ENCODE measurements at places on chromosomes 5 and 9.

GRCh38 chr5:100469767-100470166 lies 65.4 kb upstream of the FAM174A start:
- no peak for DNase-seq

GRCh38 chr9:135555910-135556309 lies 5.6 kb upstream of the PAEP start:
- no peak for DNase-seq

DNA sequence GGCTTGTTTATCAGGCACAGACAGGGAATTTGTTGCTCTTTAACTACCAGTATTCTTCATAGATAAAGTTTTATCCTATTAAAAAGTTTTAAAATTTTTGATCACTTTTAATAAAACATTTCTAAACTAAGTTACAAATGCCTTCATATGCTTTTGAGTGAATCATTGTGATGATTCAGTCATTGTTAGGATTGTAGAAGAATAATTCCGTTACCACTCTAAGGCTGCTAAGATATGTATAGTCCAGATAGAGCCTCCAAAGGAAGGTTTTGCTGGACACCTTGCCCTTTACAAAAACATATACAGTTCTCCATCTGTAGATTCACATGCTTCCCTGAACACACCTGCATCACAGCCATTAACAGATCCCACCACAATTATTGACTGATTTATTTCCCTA lies 233.7 kb downstream of the SPOCK1 start:
- no peak for DNase-seq

DNA sequence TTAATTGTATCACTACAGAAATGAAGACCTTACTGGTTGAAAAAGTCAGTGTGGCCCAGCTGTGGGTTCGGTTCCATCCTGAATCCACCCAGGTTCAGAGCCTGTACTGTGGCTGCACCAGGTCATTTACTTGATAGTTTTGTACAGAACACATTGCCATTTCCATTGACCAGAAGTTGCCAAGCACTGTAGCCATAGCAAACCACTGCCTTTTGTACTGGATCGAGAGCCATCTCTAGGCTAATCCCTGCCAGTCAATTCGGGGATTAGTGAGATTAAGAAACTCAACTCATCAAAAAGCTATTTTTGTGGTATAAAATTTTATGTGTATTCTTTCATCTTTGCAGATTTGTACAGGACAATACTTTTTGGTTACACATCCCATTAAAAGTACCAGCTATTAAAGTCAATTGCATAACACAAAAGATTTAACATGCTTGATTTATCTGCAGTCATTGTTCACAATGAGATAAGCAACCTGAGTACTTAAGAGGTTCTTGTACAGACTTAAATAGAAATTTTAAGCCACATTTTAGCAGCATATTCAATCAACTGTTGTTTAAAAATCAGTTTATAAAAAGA lies 108.5 kb upstream of the OTULINL start:
- DNase-seq = no peak

DNA sequence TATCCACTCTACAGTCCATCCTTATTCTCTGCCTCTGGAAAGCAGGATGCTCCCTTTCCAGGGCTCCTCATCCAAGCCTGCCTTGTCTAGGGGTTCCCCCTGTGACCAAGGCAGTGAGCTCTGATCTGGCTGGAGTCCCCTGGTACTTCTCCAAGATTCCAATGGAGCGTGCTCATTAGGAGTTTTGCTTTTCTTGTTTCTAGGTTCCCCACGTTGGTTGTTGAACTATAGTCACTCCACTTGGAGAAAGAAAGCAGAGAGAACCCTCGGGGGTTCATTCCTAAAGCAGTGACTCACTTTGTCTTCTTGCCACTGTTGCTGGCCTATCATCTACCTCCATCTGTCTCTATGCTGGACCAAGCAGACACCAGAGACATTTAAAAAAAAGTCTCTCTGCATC lies 192.6 kb downstream of the TLE4 start:
- no peak for DNase-seq

GRCh38 chr5:108167174-108167573 lies 214.7 kb downstream of the FBXL17 start:
- DNase-seq = no peak

- DNase-seq = no peak
Measured at GRCh38 chr9:93262537-93263310, 78.8 kb downstream of the WNK2 start.

- DNase-seq = no peak
Measured at GRCh38 chr9:137275588-137276472, 1.7 kb upstream of the TOR4A start.

DNA sequence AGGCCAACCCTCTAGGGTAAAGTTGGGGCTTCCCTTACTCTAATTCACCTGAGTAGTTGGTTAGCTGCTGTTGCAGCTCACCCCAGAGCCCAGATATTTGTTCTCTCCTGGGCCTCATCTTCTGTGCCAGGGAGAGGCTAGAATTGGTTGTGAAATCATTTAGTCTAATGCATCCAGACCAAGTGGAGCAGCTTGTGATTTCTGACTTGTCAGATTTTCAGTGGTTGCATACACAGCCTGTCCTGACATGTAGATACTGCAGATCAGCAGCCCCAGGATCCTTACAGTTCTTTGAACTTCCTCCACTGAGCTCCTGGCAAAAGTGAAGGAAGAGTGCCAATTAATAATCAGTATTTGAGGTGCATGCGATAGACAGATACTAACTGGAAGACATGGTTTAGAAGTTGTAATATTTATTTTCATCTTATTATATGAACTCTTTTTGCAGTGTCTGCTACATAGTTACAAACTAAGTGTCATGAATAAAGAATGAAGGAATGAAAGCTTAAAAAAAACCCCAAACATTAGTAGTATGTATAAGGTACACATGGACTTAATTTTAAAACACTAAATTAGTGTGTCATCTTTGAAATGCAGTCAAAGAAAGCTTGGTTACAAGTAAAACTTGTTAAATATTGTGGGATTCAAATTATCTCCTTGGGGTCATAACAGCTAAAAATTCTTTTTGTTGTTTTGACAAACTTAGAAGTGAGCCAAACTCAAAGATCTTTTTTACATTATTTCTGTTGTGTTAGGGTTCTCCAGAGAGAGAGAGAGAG lies 128.5 kb downstream of the VPS13A start:
- no peak for DNase-seq

DNA sequence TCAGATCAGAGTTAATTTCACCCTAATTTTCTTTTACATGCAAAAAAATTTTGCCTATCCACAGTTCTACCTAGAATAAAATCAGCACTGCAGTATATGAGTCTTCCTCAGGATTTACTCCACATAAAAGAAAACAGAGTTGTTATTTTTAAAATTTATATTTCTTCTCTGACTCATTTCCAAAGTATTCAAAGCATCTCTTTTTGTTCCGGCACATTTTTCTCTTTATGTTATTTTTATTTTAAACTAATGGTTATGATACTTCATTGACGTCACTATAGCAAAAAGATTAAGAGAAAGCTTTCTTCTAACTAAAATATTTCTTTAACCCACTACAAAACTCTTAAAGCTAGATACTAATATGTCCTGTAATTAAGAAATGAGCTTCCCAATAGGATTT lies 590.4 kb downstream of the PRELID2 start:
- DNase-seq = no peak

GRCh38 chr5:7876867-7877266 lies 7.9 kb downstream of the MTRR start:
- peak; percentile 21 for DNase-seq

GRCh38 chr9:137544176-137544760 lies 5.9 kb downstream of the PNPLA7 start:
- no peak for DNase-seq

DNA sequence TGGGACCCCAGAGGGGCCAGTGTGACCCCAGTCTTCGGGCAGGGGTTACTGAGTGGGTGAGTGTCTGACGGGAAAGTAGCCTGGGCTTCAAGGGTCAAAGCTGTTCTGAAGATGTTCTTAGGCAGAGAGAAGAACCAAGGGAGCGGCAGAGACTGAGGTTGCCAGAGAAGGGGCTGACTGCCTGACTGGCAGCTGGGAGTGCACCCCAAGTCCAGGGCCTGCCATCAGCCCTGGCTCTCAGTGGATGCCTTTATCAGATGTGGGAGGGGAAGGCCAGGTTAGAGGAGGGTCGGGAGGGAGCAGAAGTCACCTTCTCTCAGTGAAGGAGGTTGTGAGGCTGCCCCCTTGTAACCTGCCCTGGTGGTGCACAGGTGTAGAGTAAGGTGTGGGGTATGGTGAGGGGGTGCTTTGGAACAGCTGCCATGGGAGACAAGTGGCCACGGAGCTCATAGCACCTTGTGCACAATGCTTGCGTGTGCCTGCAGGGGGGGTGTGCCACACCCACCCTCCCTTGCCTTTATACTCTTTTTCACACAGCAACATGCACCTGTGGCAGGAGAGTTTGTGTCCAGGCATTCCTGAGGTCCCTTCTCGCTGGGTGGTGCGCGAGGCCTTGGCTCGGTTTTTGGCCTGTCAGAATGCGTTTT lies 18.9 kb downstream of the RALGPS1 start:
- DNase-seq = no peak

GRCh38 chr5:98772415-98773213 lies 849 bp upstream of the RGMB start:
- peak; percentile 69 for DNase-seq

GRCh38 chr5:154273963-154274827 lies 83.7 kb downstream of the GALNT10 start:
- no peak for DNase-seq

GRCh38 chr9:89743573-89744254 lies 138.9 kb downstream of the GADD45G start:
- peak; percentile 79 for DNase-seq

DNA sequence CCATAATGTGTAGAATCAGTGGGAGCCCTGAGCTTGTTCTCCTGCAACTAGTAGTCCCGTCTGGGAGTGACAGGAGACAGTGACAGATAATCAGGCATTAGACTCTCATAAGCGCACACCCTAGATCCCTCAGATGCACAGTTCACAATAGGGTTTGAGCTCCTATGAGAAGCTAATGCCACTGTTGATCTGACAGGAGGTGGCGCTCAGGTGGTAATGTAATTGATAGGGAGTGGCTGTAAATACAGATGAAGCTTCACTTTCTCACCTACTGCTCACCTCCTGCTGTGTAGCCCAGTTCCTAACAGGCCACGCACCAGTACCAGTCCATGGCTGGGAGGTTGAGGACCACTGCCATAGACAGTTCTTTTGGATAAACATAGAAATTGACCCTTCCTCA lies 188.7 kb downstream of the ROR2 start:
- no peak for DNase-seq

- DNase-seq = no peak
Measured at GRCh38 chr9:29100762-29101161, 1527.5 kb upstream of the C9orf72 start.

DNA sequence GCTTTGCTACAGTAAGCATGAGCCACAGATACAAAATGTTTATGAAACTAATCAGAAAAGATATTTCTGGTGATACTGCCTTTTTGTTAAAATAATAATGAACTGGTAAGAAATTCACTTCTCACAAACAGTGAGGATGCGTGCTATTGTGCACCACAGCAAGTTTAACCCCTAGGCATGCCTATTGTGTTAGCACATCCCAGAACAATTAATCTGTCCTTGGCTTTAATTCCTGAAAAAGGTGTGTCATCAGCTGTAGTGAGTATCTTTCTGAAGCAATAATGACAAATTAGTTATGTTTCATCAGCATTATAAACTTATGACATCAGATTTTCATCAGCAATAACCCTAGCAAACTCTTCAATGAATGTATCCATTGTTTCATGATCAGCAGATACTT lies 1307.2 kb downstream of the EFNA5 start:
- no peak for DNase-seq
